ENCODE measurements at places on chromosomes 16 and 17.
A peak's percentile ranks its signal among the peaks of the same experiment; 100 is the strongest.

DNA sequence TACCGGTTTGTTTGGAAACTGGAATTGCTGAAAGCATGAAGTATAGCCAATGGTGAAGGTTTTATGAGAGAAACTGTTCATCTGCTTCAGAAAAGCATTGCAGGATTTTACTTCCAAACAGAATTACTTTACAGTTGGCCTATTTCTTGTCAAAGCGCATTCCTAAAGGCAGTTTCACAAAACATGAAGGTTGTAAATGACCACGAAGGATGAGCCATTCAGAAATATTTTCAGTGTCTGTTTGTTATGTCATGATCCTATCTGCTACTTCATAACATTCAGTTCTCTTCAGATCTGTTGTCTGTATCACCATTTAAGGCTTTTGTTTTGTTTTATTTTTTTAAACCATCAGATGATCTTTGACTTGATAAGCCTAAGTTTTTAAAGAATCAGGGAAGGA is 45.7 kb downstream of the AATF start:
- peak; percentile 15 for DNase-seq

GRCh38 chr16:48126801-48127644 is 28.8 kb downstream of the ABCC12 start:
- DNase-seq = peak; percentile 96

DNA sequence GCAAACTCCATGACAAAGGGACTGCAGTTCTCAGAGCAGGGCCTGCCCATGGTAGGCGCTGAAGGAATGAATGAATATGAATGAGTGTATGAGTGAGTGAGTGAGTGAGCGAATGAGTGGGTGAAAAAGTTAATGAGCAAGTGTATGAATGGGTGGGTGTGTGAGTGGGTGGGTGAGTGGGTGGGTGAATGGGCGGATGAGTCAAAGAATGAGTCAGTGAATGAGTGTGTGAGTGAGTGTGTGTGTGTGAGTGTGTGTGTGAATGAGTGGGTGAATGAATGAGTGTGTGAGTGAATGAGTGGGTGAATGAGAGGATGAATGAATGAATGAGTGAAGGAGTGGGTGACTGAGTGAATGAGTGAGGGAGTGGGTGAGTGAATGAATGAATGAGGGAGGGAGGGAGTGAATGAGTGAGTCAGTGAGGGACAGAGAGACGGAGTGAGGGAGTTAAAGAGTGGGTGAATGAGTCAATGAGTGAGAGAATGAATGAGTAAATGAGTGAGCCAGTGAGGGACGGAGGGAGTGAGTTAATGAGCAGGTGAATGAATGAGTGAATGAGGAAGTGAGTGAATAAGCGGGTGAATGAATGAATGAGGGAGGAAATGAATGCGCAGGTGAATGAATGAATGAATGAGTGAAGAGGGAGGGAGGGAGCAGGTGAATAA is 11.1 kb upstream of the CHMP6 start:
- no peak for DNase-seq

- no peak for DNase-seq
These were observed 5.6 kb upstream of the ZFHX3 start for GRCh38 chr16:73053364-73054124.

DNA sequence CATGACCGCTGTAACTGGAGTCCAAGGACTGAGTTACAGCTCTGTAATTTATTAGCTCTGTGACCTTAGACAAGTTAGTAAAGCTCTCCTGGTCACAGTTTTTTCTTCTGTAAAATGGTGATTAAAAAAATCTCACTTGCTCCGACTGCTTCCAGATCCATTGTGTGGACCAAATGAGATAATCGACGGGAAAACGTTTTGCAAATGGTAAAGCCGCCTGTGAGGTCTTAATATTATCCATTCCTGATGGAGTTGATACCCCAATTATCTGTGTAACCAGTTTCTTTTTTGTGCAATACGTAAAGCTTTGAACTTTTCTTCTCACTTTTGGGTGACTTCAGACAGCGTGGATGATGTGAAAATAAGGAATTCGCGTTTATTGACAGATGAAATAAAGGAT is 422.9 kb downstream of the UTP18 start:
- DNase-seq = no peak

GRCh38 chr16:69909043-69909442 is 42.1 kb upstream of the CLEC18A start:
- DNase-seq = no peak

DNA sequence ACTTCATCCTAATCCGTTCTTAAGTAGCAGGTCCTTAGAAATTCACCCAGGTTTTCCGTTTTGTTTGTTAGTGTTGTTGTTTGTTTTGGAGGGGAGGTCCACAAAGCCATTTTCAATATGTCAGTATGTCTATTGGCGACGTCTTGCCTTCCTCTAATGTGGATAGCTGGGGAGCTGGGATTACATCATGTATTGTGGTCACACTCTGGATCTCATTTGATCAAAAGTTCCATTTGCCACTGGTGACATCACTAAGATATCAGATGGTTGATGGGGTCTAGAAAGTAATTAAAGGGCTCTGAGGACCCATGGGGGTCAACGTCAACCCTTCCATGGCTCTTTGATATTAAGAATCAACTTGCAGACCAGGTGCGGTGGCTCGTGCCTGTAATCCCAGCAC is 2.7 kb upstream of the EPN3 start:
- DNase-seq = no peak

- DNase-seq = no peak
These were observed 37.4 kb downstream of the CCDC57 start for GRCh38 chr17:82175201-82175600.

DNA sequence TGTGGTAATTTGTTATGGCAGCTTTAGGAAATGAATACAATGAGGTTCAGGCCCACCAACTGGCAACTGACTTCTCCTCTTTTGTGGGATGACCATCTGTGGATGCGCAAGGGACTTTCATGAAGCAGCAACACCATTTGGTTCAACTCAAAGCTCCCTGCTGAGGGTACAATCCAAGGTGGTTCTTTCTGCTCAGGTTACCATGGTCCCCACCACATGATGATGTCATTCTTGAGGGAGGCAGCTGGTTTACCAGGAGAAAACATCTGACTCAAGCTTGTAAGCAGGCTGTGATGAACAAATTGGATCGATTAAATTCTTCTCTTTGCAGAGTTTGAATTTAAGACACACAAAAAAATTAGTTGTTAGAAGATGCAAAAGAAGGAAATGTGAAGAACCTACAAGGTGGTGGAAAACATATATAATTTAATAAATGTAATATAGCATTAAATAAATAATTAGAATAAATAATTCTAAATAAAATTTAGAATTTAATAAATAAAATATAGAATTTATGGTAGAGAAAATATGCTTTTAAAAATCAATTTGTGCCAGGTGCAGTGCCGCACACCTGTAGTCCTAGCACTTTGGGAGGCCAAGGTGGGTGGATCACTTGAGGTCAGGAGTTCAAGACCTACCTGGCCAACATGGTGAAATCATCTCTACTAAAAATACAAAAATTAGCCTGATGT is 67.6 kb upstream of the ANKFN1 start:
- no peak for DNase-seq

DNA sequence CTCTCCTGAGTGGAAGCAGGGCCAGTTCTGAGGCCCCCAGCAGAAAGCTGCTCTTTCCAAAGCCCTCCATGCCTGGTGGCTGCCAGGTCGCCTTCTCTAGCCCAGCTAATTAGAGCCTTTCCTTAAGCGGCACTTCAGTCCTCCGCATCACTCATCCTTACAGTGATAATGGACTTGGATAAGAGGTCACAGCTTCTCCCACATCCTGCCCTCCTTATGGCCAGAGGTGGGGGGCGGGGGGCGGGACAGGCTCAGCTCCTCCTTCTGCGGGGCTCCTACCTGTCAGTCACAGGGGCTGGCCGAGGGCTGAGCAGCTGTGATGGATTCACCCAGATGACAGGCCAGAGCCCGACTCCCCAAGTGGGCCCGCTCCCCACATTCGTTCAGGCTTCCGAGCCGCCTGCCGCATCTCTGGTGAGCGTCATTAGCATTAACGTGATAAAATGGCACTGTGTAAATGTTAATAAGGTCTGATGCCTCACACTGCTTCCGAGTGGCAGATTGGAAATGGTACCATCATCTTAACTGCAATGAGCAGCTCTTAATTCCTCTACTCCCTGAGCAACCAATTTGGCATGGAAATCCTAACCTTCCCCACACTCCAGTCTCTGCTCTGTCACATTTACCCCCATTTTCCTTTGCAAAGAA is 41.3 kb downstream of the GRIN2C start:
- DNase-seq = no peak

DNA sequence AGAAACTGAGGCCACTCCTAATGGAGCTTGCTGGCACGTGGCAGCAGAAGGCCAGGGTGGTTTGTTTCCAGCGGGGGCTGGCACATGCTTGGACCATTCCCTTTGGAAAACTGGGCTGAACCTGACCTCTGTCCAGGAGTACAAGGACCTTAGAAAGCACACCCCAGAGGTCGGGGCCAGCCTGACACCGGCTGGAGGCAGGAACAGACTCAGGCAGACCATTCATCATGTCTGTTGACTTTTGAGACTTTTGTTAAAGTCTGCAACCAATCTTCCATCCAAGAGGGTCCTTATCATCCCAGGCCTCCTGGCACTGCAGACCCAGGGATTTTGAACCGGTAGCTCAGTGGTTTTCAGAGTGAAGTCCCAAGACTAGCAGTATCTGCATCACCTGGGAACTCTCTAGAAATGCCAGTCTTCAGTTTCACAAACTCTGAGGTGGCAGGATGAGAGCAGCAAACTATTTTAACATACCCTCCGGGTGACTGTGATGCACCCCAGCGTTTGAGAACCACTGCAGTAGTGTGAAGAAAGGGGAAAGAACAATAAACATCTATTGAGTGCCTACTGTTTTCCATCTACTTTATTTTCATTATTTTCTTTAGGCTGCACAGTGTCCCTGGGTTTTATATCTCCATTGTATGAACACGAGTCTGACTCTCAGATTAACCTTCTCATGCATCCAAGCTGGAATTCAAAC is 145.3 kb upstream of the PLCG2 start:
- DNase-seq = no peak

DNA sequence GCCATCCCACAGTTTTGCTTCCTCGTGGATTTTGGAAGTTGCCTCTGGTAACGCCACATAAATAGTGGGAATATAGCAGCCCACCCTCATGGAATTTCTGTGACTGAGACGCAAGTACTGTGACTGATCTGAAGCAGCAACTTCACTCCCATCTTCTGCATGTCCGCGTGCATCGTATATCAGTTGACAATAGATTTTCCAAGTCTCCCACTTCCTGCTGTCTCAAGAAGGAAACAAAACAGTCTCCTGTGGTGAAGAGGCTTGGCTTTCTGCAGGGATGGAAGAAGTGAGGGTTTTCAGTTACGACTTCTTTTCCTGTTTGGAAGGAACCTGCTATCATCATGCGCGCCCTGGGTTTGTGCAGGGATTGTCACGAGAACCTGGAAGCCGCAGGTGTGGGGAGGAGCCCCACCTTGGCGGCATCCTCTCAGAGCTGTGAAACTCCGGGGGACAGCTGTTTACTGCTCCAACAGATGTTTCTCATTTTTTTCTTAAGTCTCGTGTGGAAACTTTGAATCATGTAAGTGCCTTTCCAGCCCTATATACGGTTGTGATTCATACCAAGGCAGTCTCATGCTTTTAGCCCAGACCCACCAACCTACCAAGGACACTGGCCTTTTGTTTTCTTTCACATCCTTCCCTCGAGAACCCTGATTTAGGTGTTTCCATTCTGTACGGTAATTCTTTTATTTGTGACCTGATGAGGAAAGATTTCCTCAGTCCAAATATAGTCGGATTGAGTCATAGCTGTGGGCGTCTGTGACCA is 57.5 kb downstream of the WIPI1 start:
- no peak for DNase-seq

DNA sequence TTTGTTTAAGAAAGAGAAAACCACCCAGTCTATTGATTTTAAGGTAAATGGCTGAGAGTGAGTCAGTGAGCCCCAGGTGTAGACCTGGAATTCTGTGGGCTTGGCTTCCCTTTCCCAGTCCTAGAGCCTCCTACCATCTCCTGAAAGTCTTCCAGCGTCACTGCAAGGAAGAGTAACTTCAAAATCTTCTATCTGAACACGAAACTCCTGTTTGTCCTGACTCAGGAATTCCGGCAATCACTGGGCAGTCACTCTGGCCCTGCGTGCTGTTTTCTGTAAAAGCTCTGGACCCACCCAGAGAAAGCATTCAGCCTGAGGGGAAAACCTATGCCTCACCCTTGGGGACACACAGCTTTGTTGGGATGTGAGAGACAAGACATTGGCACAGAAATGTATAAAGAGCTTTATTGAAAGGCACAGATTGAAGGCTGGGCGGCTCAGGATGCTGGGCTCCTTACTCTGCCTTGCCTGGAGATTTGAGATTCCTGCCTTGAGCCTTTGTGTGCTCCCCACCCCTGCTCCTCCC is 15.9 kb downstream of the MINK1 start:
- no peak for DNase-seq

- no peak for DNase-seq
These were observed 23.8 kb upstream of the TMEM101 start for GRCh38 chr17:44038604-44039011.

DNA sequence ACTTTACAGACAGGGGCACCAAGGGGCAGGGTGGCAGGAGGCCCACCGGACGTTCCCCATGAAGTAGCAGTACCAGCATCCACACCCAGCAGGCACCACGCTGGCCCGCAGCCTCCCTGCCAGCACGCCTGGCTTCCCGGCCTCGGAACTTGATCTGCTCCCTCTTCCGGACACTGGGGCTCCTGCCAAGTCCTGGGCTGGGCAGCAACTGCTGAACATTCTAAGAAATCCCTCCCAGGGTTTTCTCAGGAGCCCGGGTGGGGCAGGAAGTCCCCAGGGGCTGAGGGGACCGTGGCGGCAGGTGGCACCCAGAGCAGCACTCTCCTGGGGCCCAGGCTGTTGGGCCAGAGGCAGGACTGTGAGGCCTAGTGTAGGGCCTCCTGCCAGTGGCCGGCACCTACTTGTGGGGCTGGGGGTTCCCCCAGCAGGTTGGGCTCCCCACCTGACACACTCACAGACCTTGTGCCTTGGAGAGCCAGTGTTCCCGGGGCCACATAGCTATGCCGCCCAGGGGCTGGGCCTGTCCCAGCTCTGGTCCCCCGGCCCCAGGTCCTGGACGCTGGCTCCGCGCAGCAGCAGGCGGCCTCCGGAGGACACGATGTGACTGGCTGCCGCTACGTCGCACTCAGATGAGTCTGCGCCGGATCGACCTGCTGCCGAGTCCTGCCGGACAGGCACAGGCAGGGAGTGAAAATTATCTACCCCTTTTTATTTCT is 86.2 kb upstream of the CBX4 start:
- no peak for DNase-seq

Data from non-pigmented ciliary epithelial cell (primary cell).